ENCODE measurements at places on chromosomes 12 and 14.

DNA sequence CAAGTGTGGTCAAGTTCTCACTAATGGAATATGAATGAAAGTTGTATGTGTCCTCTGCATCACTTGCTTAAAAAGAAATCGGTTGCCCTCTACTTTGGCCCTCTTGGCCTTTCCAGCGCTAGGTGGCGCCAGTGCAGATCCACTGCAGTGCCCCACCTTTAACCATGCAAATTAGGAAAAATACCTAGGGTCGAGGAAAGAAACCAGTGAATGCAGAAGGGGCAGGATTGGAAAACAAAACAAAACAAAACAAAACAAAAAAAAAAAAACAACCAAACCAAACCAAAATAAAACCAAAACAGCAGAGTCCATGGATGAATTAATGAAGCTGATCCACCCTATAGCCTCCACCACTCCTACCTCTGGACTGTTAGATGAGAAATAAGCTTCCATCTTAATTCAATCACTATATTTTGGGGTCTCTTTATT is 12.9 kb upstream of the NEMF start:
- peak; percentile 73 for DNase-seq

- DNase-seq = no peak
These were observed 15.6 kb upstream of the REP15 start for GRCh38 chr12:27680619-27681018.

GRCh38 chr14:67620217-67620785 is 581 bp downstream of the ARG2 start:
- no peak for DNase-seq

GRCh38 chr14:34668111-34668510 is 38.2 kb upstream of the SNX6 start:
- DNase-seq = no peak

DNA sequence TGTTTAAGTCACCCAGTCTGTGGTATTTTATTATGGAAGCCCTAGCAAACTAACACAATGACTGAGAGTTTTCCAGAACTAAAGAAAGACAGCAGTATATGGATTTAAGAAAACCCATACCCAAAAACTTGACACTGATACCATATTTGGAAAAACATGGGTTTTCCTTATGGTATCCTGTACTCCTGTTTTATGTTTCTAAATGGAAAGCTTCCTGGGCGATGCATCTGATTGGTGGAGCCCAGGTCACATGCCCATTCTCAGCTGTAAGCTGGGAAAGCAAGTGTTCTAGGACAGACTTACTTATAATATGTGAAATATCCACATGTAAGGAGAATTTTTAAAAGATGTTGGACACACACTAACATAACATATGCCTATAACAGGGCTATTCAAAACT is 4.5 kb upstream of the RNASE4 start:
- no peak for DNase-seq

- DNase-seq = no peak
These were observed 170.4 kb downstream of the PRKD1 start for GRCh38 chr14:29757188-29757680.

DNA sequence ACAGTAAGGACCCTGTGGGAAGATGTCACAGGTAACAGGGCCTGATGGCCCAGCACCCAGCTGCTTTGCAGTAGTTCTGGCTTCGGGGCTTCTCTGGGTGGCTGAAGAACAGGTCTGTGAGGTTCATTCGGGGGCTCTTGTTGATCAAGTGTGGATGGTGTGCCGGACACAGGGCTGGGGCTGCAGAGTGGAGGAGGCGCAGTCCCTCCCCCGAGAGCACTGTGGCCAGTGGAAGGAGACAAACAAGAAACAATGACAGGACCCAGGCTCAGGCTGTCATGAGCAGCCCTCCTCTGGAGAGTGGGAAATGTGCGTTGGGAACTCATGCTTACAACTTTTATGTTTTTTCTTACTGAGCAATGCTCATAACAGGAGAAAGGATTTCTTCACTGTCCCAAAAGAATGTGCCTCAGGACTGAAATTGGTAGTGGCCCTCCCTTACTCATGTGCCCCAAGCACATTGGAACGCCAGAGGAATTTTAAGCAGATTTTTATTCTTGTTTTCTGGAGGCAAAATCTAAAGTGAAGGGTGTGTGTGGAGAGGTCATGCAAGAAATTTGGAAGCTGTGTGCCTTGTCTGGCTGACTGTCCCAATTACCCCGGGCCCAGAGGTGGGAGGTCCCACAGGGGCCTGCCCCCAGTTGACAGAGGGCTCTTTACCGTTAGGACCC is 233.8 kb downstream of the CACNA1C start:
- DNase-seq = no peak

- DNase-seq = peak; percentile 40
These were observed 14.6 kb downstream of the GNS start for GRCh38 chr12:64744422-64745258.

GRCh38 chr12:53259891-53260290 is 8.2 kb upstream of the ESPL1 start:
- no peak for DNase-seq

- DNase-seq = no peak
These were observed 144.5 kb upstream of the SLC38A2 start for GRCh38 chr12:46516933-46517578.

DNA sequence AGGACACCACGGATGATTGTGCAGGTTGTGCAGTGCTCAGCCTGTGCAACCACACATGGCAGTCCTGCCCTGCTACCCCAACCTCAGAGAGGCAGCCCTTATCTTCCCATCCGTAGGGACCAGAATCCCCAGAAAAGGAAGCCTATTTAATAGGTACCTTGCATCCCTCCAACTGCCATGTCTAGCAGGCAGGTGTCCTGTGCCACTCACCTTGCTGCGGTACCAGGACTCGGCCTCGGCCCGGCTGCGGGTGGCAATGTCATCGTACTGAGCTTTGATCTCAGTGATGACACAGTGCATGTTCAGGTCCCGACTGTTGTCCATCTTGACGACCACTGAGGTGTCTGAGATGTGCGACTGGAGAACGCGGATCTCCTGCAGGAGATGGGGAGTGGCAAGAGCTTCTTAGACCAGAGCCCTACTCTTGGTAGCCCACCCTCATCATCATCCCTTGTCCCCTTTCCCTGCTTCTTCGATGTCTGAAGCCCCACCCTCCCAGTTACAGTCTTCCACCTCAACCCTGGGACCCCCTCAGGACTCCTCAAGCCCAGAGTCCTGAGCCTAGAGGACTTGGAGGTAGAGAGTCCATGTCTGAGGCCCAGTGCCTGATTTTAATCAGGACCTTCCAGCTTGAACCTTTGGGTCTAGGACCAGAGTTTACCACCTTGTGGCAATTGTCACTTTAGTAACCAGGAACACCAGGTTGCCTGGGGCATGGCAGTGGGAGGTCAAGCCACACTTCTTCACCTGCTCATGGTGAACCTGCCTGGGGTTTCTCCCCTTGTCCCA is 20.5 kb downstream of the KRT7 start:
- DNase-seq = no peak

- peak; percentile 2 for DNase-seq
These were observed 4.3 kb upstream of the GPHB5 start for GRCh38 chr14:63322897-63323573.

- peak; percentile 77 for DNase-seq
These were observed 4.5 kb downstream of the AJUBA start for GRCh38 chr14:22977684-22978486.

DNA sequence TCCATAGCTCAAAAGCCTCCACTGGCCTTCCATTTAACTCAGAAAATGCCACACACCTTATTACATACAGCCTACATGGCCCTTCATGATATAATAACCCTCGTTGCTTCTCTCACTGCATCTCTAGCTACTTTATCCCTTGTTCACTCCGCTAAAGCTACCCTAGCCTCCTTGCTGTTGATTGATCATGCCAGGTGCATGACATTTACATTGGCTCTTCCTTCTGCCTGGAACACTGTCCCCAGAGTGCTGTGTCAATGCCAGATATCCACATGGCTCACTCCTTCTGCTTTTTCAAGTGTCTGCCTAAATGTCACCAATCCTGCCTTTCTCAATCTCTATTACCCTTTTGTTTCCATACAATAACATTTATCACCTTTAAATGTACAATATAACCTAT is 58.3 kb downstream of the CAND1 start:
- DNase-seq = no peak

GRCh38 chr12:131418121-131418520 is 292.8 kb upstream of the SFSWAP start:
- DNase-seq = no peak

GRCh38 chr12:114400925-114401324 is 5.0 kb downstream of the TBX5 start:
- DNase-seq = no peak

DNA sequence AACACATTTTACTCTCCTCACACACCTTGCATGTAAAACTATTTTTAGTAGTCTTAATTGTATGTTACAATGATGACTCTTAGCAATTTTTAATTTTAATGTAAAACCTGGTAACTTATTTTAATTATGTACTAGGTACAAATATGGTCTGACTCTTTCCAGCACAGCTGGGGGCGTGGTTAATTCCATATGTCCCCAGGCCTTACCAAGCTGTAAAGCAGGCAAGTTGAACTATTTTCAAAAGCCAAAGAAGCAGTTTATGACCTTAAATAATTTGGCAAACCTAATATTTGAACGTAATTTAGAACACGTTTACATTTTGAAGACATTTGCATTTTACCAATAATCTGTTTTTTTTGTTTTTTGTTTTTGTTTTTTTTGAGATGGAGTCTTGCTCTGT is 9.3 kb upstream of the ACOT6 start:
- no peak for DNase-seq

DNA sequence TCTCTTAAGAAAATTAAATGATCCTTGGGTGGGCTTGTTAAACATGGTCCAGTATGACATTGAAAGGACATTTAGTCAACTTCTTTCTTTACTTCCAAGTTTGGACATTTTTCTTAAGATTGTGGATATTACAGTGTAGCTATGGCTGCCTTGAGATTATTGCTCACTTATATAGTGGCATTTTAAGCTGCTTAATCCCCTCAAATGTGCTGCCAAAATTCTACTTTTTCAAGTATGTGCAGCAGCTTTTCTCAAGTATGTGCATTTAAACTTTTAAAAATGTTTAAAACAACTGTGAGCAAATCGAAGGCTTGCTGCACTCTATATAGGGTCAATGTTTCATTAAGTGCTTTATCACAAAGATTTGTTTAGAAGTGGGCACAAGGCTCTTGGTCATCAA is 7.4 kb downstream of the TXNRD1 start:
- DNase-seq = no peak

DNA sequence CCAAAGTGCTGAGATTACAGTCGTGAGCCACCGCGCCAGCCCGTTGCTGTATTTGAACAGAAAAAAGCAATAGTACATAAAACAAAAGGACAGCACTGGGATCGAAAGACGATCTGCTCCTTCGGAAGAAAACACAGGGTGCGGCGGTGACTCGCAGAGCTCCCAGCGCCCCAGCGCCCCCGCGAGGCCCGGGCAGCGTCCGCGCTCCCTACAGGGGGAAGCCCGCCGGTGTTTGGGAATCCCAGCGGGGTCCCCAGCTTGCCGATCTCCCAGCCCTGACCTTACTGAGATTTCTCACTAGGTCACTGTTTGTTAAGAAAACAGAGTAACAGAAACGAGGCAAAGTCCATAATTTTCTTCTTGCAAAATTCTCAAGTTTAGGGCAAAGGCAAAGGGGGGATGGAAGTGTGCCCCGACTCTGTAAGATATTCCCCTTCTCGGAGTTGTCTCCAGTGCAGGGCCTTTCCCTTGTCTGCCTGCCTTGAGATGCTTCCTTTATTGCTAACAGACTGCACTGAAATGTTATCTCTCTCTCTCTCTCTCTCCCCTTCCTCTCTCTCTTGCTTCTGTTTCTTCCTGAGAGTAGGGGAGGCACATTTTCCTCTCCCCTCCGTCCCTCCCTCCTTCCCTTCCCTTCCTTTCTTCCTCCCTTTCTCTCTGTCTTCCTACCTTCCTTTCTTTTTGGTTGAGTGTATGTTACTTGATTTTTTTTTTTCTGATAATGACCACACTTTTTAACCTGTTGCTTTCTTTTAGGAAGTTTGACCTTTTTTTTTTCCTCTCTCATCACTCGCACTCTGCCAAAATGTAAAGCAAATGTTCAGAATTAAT is 91.9 kb downstream of the TMEM30B start:
- DNase-seq = peak; percentile 84

DNA sequence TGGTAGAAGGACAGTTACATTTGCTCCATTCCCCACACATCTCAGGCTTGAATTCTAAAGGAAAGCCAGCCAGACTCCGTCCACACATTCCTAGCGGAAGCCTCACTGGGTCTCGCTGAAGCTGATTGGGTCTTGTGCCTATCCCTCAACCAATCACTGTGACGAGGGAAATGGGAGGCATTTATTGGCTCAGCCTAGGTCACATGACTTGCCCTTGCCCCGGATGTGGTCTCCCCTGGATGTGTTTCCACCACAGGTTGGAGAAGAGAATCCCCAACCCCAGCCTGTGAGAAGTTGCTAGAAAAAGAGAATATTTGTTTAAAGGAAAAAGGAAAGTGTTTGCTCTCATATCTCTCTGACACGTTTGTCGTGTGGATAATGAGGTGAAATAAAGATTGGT is 93.4 kb downstream of the C12orf75 start:
- no peak for DNase-seq

DNA sequence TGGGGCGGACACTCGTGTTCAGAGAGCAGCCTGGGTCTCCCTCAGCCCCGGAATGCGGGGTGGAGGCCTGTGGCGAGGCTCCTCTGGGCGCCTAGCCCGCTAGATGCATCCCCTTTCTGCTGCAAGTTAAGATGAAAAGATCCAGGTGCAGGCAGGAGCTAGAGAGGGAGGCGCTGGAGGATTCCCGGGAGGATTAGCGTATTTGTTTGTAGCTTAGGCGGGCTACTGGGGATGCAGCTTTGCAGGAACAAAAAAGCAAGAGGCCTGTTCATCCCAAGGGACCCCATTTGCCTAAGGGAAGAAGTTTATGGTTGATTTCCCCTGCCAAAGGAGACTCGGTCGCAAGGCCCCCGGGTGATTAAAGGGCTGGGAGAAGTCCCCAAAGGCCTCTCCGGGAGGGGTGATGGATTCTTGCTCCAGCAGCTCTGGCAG is 824 bp downstream of the CCDC177 start:
- no peak for DNase-seq

- DNase-seq = no peak
These were observed 99.6 kb downstream of the LIN7A start for GRCh38 chr12:80838024-80838658.

GRCh38 chr12:12236896-12237295 is 29.9 kb downstream of the LRP6 start:
- DNase-seq = no peak

- peak; percentile 49 for DNase-seq
These were observed 7.8 kb downstream of the PITPNM2 start for GRCh38 chr12:123142921-123143735.

- no peak for DNase-seq
These were observed 365.3 kb downstream of the ZFP36L1 start for GRCh38 chr14:68427550-68427890.

GRCh38 chr12:16008421-16008824 is 97.3 kb downstream of the DERA start:
- peak; percentile 20 for DNase-seq

GRCh38 chr12:27193854-27194544 is 50.1 kb upstream of the STK38L start:
- DNase-seq = peak; percentile 90

DNA sequence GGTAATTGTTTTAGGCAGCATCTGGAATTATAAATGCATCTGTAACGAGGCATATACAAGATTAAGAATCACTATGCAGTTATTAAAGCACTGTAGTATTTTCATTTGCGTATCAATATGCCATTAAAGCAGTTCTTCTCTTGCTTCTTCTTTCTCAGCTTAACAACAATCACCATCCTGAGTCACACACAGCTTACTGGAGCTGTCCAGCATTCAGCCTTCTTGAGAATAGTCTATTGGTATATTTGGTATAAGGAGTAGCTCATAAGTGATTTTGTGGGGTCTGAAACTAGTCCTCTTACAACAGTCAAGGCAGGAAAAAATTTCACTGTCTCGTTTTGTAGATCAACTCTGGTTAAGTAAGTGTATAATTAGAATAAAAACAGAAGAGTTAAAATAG is 523.0 kb upstream of the FOXG1 start:
- no peak for DNase-seq
